NCI-H1048 (cell line): ENCODE measurements at places on chromosomes 16 and 17.

DNA sequence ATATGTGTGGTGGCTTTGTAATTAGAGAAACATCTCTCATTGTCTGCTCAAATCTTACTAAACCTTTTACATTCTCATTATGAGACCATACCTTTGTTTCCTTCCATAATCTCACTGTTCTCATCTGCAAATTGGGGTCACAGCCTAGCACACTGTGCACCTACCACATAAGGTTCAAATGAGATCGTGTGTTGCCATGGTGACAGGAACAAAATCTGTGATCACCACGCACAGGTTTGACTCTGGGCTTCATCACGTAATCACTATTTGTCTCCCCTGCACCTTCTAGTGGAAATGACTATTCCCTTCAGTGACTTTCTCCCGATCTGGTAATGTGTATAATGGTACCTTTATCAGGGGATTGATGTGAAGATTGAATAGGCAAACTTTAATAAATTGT, 26.1 kb downstream of the CDH8 start:
- DNase-seq = no peak

- no peak for DNase-seq
These were observed 566.0 kb upstream of the PSMD7 start for GRCh38 chr16:73730481-73731090.

- DNase-seq = no peak
These were observed 62.5 kb downstream of the WIPI1 start for GRCh38 chr17:68394608-68395331.

DNA sequence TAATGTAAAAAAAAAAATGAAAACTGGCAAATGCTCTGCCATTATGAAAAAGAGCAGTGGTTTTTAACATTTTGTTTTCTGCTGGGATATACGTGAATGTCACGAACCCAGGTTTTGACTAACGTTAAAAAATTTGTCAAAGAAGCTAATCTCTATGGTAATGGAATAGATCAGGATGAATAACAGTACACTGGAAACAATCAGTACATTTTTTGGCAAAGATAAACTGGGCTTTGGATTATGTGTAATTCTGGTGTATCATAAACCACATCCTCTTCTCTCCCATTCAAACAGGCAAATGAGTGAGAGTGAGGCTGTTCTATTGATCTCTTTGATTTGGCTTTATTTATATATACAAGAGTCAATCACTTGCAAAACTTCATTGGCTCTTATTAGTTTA, 207.0 kb upstream of the IRX3 start:
- DNase-seq = no peak

GRCh38 chr16:54244061-54244886, 42.3 kb downstream of the IRX3 start:
- DNase-seq = no peak

- DNase-seq = no peak
These were observed 139.3 kb downstream of the CDH11 start for GRCh38 chr16:64982581-64982980.

DNA sequence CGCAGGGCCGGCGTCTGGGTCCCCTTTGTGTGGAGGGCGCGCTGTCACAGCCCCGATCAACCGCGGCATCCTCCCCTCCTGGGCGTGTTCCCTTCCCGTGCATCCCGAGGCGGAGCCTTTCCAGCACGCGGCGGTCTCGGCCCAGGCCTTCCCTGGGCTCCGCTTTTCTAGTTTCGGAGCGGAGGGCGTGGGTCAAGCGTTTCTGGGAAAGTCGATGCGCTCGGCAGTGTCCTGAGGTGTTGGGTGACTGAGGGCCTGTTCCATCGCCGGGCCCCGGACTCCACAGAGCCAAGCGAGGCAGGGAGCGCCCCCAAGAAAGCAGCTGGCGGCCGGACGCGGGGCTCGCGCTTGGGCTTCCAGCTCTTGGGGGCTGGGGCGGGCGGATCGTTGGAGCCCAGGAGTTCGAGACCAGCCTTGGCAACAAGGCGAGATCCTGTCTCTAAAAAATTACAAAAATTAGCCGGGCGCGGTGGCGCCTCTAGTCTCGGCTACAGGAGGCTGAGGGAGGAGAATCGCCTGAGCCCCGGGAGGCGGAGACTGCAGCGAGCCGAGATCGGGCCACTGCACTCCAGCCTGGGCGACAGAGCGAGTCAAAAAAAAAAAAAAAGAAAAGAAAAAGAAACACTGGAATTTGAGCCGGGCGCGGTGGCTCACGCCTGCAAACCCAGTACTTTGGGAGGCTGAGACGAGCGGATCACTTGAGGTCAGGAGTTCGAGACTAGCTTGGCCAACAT, 806 bp downstream of the IFT140 start:
- DNase-seq = no peak

GRCh38 chr17:82228278-82228841, 482 bp upstream of the SLC16A3 start:
- no peak for DNase-seq

DNA sequence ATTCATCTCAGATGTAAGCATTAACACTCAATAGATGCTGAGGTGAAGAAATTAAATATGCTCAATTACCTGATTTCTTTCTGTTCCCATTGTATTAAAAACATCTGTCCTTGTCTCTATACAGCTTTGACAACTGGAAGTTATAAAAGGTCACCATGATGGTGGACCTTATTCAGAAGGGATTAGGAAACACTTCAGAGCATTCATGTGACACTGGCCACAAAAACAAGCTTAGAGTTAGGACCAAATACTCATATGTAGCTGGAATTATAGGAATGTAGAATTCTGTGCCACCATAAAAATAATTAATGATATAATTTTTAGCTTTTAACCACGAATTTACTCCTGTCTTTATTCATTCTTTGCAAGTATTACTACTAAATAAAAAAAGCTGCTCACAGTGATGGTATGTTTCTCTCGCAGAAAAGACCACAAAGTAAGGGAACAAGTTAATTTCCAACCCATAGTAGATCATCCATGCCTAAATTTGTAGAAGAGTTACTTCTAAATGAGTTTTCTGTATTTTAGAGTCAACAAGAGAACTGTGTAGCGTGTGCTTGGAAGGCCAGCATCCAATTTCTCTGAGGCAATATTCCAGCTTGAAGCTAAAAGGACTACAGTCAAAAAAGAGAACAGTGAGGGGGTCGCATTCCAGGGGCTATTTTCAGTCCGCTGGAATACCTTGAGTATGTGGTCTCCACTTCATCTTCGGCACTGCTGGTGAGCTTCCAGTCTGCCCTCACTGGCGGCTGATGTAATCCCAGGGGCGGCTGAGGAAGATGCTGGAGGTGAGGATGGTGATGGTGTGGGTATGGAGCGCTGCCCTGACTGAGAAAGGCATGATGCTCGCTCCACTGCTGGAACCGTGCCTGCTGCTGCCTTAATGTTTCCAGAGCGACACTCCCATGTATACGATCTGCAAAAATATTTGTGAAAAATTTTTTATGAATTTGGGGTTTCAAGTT, 63.7 kb downstream of the CACNG1 start:
- DNase-seq = no peak

DNA sequence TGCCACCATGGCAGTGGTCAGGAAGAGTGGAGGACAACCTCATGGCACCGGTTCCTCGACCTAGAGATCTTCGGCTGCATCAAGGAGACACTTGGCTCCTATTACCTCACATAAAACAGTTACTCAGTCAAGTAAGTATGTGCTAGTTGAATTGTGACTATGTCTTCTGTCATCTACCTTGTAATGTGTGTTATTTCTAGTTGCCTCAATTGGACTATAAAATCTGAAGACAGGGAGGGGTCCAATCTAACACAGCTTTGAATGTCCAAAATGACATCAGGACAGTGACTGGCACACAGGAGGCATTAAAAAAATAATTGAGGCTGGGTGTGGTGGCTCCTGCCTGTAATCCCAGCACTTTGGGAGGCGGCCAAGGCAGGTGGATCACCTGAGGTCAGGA, 17.2 kb downstream of the C16orf86 start:
- no peak for DNase-seq

DNA sequence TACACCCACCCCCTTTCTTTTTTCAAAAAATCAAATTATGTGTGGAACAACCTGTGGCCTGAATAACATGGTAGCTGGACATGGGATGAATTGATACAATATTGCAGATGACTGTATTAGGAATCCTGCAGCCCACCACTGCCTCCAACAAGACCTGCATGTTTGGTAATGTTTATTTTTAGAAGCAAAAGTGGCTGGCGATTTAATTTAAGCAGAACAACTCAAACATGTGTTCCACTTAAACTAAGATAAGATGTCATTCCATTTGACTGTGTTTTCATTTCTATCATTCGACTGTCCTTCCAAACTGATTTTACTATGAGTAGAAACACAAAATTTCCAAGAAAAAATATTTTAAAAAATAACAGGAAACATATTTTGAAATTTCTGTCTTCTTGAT, 10.1 kb upstream of the DHRS7C start:
- no peak for DNase-seq

DNA sequence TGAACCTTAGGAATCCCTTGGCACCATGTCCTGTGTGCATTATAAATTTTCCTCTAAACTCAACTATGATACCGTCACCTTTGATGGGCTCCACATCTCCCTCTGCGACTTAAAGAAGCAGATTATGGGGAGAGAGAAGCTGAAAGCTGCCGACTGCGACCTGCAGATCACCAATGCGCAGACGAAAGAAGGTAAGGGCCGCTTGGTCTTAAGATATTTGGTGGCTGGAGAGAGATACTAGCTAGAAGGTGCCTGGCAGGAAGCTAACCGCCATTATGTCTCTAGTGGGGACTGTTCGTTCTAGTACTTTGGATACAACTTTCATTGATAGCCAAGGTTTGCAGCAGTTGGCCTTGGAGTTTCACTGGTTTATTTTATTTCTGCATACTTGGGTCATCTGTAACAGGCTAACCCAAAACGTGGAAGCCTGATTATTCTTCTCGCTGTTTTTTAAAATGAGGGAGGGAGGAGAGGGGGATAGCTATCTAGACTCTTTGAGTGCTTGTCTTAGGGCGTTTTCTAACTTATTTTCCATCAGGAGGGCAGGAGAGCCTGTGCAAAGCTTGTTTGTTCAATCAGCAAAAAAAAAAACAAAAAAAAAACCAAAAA, 1.3 kb downstream of the RBBP6 start:
- no peak for DNase-seq

DNA sequence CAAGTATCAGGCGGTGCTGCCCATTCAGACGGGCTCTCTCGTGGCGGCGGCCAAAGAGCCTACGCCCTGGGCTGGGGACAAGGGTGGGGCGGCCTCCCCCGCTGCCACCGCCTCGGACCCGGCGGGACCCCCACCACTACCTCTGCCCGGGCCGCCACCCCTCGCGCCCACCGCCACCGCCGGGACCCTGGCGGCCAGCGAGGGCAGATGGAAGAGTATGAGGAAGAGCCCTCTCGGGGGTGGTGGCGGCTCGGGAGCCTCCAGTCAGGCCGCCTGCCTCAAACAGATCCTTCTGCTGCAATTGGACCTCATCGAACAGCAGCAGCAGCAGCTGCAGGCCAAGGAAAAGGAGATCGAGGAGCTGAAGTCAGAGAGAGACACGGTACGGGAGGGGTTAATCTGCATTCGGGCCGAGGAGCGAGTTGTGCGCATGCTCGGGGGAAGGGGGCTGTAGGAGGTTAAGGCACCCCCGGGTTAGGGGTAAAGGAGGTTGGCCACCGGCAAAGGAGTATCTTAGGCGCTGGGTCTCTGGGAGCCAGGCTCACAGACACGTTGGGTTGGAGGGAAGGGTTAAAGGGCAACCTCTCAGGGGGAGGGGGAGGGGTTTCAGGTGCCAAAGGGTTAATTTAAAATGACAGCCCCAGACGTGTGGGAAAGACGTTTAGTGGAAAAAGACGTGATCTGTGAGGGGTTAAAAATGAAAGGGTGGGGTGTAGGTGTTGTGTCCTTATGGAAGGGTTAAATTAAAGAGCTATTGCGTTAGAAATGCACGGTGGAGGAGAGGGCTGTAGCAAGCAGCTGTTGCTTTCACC, 1.4 kb downstream of the MSL1 start:
- no peak for DNase-seq

DNA sequence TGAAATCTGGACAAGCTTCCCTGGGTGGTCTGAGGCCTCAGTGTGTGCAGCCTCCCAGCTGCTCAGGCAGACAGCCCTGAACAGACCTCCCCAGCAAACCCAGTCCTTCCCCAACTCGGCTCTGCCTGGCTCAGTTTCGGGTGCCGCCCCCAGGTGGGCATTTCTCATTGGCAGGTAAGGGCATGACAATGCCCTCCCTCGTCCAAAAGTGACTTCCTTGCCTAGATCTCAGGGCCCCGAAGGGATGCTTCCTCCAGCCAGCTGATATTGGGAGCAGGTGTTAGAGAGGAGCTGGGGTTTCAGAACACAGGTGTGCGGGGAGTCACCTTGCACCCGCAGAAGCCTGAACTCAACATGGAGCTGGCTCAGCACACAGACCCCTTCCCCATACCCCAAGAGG, 3.8 kb upstream of the PPL start:
- no peak for DNase-seq

DNA sequence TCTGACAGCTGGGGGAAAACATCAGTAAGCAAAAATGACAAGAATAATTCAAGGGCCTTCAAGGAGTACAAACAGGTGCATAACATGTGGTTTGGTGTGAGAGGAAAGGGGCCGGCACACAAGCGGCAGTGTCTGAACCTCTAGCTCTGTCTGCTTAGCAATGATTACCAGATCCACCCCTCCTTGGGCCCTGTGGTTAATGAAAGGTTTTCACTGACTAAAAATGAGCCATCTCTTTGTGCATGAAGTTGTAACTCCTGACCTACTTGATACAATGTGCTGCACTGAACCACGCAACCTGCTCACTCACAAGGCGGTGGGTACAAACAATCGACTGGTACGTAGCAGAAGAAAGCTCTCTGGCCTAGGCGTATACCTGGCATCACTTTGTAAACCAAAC, 15.1 kb downstream of the FAM117A start:
- no peak for DNase-seq

GRCh38 chr17:6094926-6095325, 24.7 kb downstream of the WSCD1 start:
- DNase-seq = no peak

GRCh38 chr16:74033441-74033995, 263.1 kb upstream of the PSMD7 start:
- DNase-seq = no peak

DNA sequence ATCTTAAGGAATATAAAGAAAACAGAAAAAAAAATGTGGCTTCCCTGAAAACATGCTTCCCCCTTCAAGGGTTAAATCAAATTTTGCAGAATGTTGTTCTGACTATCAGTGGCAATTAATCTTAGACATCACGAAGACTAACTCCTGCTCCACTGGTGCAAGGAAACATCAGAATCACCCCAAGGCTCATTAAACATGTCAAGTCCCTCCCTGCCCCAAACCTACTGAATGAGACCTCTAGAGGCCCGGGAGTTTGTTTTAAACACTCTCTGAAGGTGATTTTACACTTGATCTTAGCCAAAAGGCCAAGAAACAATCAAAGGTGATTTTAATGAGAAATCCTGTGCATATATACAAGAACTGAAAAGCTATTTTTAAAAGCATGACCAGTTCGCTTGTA, 18.3 kb downstream of the PSME3IP1 start:
- DNase-seq = no peak

- no peak for DNase-seq
These were observed 82.3 kb downstream of the ARHGAP23 start for GRCh38 chr17:38510421-38511149.

DNA sequence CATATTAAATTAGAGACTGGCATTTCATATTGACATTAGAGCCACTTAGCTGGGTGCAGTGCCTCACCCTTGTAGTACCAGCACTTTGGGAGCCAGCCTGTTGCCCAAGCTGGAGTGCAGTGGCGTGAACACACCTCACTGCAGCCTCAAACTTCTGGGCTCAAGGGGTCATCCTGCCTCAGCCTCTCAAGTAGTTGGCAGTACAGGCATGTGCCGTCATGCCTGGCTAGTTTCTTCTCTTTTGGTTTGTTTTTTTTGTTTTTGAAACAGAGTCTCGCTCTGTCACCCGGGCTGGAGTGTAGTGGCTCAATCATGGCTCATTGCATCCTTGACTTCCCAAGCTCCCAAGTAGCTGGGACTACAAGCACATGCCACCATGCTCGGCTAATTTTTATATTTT, 8.7 kb downstream of the PPM1E start:
- no peak for DNase-seq
